Stimulated activated CD8-positive, alpha-beta memory T cell treated with anti-CD3 and anti-CD28 coated beads, Interleukin-4, amount 100 ng/mL, for 1 hour (primary cell): ENCODE measurements at places on chromosomes 11 and 22.

DNA sequence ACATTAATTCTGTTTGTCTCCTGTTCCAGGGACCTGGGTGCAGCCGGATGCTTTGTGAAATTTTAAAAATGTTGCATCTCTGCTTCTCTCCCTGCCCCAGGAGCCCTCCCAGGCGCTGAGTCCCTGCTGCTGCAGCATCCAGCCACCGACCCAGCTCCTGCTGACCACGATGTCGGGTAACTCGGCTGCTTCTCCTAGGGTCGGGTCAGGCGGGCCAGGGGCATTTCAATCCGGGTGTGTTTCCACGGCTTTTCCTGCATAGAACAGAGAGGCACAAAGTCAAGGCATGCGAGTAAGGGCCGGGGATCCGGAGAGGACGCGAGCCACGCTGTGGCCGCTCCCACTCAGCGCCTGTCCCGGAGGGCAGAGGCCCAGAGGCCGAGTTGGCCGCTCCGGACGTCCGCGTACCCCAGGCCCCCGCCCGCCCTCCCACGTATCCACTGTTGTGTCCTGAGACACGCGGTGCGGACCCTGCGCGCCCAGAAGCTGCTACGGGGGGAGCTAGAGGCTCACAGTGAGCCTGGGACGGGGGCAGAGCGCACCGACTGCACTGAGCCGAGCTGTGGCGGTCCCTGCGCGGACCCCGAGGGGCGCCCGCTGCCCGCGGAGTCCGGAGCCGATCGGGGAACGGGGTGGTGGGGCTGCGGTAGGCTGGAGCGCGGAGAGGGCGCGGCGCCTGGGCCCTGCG lies at the start of gene POU2AF3:
POU2AF3 (plus strand) TSS at position 134 of the 688 bp plus-strand sequence; CDS start at position 170, 36 bp downstream.
- DNase-seq, result no peak

DNA sequence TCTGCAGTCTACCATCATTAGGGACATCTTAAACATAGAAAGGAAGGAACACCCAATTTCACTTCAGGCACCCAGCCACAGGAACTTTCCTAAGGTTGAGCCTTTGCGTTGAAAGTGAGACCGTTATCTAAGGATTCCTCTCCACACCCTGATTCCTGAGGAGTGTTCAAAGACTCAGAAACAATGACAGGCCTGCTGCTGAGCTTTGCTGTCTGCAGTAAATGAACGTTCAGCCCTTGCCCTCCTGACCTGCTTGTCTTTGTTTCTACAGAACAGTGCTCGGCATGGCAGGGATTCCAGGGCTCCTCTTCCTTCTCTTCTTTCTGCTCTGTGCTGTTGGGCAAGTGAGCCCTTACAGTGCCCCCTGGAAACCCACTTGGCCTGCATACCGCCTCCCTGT lies 7.0 kb downstream of the PRSS23 start:
- no peak for DNase-seq

GRCh38 chr22:16914006-16914405 lies 88.8 kb upstream of the XKR3 start:
- no peak for DNase-seq

- DNase-seq, result no peak
Measured at GRCh38 chr11:25927411-25927953, 404.4 kb upstream of the ANO3 start.

DNA sequence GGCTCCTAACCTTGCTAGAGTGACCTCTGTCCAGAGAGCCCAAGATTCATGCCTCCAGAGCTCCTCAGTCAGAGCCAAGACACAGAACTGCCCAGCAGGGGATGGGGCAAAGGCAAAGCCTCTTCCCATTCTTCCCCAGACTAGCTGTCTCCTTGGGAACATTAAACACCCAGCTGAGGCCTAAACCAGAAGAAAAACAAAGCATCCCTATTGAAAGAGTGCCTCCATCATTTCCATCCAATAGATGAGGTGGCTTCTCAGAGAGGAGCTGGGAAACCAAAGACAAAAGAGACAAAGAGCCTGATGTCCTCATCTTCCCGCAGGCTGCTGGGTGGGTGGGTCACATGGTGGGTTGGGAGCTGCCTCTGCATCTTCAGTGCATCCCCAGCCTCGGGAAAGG lies 37.4 kb downstream of the COMMD9 start:
- no peak for DNase-seq
